Heart right ventricle (tissue), 16 donors: ENCODE measurements at places on chromosomes 16 and 17.

DNA sequence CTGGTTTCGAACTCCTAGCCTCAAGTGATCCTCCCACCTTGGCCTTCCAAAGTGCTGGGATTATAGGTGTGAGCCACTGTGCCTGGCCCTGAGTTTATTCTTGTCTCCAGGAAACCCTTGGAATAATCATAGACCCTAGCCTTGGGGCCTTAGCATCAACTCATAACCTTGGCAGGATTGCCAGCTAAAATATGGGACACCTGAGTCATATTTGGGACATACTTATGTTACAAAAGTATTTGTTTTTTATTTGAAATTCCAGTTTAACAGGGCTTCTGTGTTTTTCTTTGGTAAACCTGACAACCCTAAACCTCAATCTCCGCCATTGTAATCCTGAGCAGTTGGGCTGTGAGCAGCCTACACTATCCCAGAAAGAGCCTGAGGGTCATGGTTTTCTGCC lies 28.6 kb upstream of the TNS4 start:
- DNase-seq, result no peak

DNA sequence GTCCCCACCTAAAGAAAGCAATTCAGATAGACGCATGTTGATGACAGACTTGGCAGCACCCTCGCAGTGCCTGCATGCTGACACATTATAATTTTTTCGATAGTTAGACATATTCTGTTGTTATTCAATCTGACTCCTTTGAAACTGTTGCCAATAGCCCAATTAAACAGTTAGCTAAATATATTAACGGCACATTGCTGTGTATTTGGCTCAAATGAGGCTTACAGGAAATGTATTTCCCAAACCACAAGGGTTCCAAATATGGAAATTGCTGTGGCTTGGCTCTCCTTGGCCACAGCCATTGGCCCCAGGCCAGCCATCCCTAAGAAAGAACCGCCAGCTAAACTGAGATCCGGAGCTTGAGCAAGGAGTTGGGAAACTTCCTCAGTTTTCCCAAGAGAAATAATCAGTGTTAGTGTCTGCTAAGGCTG lies 31.1 kb downstream of the C16orf82 start:
- peak; percentile 74 for DNase-seq

DNA sequence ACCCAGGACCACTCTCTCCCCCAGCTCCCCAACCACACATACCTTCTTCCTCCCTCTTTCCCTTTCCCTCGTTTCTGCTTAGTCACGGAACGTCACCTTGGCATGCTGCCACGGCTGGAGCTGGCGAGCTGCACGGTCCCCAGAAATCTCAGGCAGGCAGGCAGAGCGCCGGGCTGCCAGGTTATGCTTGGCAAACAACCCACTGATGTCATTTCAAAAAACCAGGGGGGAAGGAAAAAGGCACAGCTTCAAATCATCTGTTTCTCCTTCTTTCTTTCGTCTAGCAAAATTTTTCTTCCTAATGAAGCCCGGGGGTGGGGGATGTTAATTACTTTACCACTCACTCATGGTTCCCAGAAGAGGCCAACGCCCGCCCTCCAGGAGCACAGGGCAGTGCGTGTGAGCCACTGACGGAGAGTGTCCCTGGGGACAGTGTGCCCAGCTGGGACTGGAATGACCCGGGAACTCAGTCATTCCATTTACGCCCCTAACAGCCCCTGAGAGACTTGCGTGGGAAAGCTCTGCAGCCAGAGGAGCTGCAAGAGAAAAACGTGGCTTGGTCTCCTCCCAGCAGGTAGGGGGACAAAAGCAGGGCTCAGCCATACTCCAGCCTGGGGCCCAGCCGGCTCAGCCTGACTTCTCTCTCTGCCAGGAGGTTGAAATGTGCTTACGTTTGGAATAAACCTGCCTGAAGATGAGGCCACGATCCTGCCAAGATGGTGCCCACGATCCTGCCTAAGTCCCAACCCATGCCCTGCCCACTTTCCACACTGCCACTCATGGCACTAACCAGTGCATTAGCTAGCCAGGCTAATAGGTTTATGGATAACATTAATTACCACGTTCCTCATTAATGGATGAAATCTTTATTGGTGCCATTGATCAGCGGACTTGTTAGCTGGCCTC lies 198.9 kb downstream of the ZFHX3 start:
- DNase-seq, result peak; percentile 91

DNA sequence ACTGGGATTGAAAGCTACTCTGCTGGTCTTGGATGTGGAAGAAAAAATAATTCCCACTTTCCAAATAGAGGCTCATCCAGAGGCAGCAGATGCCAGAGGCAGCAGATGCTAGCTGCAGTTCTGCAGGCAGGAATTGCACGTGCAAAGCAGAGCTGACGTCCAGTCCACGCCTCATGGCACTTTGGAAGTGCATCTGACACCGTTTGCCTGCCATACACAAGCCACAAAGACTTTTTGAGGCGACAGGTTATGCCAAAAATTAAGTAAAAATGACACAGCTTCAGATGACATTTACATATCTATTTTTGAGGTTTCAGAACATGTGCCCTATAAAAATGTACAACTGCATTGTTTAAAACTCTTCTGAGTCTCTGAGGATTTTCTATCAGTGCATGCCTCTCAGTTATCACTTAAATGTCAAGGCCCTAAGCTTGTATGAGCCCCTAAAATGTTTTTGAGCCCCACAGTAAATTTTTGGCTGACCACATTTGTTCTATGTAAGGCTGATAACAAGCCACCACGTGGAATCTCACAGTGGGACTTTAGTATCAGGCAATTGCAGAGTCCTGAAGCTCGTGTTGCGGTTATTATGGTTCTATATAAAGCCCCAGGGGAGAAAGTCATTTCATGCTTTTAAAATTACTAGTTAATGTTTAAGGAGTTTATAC lies 239.2 kb downstream of the PRKCA start:
- DNase-seq, result no peak

DNA sequence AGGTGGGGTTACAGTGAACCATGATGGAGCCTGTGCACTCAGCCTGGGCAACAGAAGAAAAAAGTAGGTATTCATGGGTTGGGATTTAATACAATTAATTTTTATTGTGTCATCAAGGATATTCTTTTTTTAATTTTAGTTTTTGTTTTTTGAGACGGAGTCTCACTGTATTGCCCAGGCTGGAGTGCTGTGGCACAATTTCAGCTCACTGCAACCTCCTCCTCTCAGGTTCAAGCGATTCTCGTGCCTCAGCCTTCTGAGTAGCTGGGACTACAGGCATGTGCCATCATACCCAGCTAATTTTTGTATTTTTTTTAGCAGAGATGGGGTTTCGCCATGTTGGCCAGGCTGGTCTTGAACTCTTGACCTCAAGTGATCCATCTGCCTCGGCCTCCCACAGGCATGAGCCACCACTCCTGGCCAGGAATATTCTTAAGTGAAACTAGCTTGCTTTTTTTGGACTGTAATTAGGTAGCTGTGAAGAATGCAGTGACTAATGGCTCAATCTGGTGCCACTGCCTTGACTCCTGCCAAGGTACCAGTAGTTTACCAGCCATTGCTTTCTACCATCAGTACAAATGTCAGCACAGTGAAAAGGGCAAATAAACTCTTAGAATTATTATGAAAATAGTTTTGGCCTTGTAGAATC lies 4.8 kb downstream of the PPM1D start:
- DNase-seq, result no peak

GRCh38 chr17:57652811-57653210 lies 92.3 kb downstream of the CCDC182 start:
- DNase-seq, result no peak

DNA sequence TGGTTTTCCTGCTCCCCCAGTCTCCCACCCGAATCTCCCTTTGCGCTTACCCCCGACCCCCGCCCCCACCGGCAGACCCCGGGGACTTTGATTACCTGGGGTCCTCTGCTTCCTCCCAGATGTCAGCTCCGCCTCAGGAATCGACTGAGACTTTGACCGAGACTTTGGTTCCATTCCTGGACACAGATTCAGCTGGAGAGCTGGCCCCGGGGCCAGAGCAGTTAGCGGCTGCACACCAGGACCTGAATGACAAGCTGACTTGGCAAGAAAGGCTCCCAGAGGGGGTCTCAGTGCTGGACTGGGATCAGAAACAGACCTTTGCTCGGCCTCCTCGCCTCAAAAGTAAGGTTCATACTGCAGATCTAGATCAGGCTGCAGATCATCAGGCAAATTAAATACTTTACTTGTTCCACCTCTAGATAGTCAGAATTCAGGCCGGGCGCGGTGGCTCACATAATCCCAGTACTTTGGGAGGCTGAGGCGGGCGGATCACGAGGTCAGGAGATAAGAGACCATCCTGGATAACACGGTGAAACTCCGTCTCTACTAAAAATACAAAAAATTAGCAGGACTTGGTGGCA lies 60.3 kb upstream of the FBXO47 start:
- no peak for DNase-seq

- DNase-seq, result no peak
Measured at GRCh38 chr16:66418165-66418962, 8.7 kb upstream of the BEAN1 start.

- peak; percentile 35 for DNase-seq
Measured at GRCh38 chr16:65285128-65286048, 163.5 kb upstream of the CDH11 start.

- no peak for DNase-seq
Measured at GRCh38 chr17:18896146-18896545, 38.2 kb downstream of the PRPSAP2 start.

GRCh38 chr16:31260136-31260931 lies 559 bp downstream of the ITGAM start:
- no peak for DNase-seq

DNA sequence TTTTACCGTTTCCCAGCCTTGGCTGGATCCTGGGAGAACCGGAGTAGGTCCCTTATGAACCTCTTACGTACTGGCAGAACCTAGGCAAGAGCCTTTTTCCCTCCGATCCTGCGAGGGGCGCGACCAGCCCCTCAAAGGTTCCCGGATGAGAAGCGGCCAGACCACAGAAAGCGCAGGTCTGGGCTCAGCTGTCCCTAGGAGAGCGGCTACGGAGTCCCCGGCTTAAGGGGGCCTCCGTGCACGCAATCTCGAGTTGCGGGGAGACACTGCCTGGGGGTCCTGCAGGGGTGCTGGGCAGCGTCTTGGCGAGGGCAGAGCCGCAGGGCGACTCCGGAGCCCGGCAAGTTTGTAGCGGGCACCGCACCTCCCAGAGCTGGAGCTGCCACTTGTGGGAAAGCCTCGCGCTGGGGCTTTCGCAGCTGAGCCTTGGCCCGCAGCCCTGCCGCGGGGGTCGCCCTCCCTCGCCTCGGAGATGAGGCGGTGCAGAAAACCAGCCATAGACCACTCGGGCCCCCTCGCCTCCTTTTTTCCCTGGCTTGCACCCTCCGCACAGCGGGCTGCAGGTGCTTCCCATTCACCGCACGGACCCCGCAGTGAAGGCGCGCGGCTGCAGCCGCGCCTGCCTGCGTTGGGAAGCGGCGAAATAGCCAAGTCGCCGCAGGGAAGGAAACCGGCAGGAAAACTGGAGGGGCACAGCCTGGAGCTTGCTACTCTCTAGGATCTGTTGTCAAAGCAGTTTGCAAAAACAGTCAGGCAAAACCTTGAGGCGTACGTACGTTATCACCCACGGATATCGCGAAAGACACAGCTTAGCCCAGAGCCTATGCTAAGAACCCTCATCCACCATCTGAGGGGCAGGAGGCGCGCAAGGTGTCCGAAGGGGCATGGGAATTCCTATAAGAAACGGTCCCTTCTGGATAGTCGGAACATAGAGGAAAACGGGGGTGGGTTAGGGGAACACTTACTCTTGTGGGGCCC lies 834 bp downstream of the CDH8 start:
- no peak for DNase-seq

- peak; percentile 70 for DNase-seq
Measured at GRCh38 chr17:2828397-2829038, 32.3 kb downstream of the RAP1GAP2 start.

- no peak for DNase-seq
Measured at GRCh38 chr17:46092991-46093390, 93.9 kb downstream of the STH start.

DNA sequence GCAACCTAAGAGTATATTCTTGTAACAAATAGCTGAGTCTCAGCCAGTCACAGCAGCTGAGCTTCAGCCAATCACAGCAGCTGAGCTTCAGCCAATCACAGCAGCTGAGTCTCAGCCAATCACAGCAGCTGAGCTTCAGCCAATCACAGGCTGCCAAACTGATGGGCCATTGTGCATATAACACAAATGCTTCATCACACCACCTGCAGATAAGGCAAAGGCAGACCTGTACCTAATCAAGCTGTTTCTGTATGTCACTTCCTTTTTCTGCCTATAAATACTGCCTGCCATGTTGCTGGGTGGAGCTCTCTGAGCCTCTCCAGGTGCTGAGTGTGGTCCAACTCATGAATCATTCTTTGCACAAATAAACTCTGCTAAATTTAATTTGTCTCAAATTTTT lies 19.9 kb downstream of the MYH13 start:
- DNase-seq, result no peak

DNA sequence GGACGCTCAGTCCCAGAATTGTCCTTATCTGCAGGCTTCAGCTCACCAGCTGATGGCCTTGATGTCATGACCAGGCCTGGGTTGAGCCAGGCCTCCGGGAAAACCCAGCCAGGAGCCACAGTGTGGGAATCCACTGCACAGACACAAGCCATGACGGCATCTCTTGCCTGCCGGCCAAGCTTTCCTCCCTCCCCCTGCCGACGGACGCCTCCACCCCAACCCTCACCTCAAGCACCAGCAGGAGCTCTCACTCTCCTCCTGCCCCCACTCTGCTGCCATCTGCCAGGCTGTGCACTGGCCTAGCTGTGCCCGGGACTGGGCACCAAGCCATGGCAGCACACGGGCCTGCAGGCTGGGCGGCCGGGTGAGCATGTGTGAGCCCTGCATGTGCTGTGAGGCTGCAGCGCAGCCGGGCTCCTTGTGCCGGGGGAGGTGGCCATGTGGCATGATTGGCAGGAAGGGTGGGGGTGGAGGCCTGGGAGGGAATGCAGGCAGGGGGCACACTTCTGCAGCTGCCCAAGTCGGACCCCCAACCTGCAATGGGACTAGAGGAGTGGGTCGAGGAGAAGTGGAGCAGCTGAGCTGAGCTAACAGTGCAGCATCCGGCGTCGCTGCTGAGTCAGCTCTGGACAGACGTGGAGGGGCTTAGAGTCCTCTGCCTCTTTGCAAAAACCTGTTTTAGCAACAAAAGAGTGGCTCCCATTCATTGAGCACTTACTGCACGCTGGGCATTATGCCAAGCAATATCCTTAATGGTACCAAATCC lies 268.5 kb downstream of the CBLN1 start:
- peak; percentile 79 for DNase-seq

- no peak for DNase-seq
Measured at GRCh38 chr17:63113167-63113566, 147.1 kb downstream of the TANC2 start.

DNA sequence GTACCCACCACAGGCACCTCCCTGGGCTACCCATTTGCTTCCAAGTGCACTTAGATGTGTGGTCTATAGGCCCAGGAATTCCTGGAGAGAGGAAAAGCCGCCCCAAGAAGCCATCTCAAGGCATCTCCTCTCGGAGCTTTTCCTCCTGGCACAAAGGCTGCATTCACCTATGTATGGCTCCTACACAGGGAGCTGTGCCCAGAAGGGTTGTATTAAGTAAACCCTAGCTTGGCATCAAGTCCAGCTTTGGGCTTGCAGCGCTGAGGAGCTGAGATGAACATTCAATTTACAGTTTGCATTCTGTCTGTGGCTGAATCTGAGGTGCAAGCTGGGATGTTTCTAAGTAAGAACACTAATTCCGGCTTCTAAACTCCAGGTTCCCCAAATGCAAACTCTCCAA lies 81.3 kb downstream of the CDYL2 start:
- DNase-seq, result no peak
